ENCODE measurements at places on chromosomes 7 and 10.

DNA sequence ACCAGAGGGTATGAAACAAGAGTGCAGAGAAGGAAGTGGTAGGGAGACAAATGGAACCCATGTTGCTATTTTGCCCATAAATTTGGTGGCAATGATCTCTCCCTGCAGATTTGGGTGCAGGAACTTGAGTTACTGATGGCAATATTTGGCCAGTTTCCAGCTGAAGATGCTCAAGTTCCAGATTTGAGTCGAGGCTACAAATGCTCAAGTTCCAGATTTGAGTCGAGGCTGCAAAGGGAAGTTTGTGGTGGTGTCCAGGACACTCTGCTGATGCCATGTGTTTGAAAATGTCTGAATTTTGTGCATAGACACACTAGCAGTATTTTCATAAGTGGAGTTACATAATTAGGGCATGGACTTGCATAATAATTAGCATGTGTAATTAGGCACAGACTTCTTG lies 40.8 kb downstream of the TBXAS1 start:
- no peak for DNase-seq

DNA sequence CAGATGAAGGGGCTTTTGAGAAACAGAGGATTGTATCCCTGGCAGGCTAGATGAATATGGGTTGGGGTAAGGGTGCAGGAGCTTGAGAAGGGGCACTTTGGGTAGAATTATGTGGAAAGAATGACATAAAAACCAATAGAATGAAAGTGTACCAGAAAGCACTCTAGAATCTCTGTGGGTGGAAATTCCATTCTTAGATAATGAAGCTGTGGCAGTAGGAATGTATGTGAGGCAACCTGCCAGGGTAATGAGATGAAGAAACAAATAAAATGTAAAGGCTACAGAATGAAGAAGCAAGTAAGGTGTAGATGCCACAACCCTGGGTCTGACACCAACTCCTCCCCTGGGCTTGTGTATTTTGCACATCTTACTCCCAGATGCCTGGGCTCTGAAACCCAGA lies 16.8 kb downstream of the NOBOX start:
- DNase-seq = no peak

GRCh38 chr10:94069884-94070283 lies 76.2 kb downstream of the PLCE1 start:
- DNase-seq = no peak

GRCh38 chr7:134186801-134187200 lies 59.7 kb downstream of the LRGUK start:
- DNase-seq = no peak

All from activated T-helper 2 cell treated with anti-CD3 and anti-CD28 coated beads, Interferon-gamma antibody, Interleukin-2, Interleukin-4, amounts not matched to agents 10 μg/mL and 5 μg/mL and 100 μg/mL, durations not matched to agents 14 hours and 24 hours and 36 hours (primary cell).